ENCODE measurements at places on chromosomes 7 and 10.

DNA sequence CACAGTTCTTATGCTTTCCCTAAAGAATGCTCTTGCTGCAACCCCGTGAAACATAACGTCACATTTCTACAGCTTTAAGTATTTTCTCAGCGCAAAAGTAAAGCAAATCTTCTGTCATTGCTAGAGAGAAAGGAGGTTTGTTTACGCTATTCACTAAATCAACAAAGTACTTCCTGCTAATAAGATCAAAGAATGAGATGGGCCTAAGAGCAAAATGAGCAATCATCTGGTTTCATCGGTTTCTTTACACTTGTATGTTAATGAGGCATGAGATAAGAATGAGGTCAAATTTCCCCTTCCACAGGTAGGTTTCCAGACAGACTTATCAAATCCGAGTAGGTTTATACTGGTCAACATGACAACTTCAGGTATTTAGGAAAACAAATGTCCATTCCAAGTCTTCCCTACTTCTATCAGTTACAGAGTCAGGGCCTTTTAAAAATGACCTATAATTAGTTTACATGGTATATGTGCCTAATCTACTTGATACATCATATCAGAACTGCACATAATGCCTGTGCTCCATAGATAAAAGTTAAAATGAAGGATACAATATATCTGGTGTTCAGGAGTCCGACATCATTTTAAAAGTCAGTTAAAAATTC lies 8.4 kb downstream of the USP6NL start:
- no peak for DNase-seq

DNA sequence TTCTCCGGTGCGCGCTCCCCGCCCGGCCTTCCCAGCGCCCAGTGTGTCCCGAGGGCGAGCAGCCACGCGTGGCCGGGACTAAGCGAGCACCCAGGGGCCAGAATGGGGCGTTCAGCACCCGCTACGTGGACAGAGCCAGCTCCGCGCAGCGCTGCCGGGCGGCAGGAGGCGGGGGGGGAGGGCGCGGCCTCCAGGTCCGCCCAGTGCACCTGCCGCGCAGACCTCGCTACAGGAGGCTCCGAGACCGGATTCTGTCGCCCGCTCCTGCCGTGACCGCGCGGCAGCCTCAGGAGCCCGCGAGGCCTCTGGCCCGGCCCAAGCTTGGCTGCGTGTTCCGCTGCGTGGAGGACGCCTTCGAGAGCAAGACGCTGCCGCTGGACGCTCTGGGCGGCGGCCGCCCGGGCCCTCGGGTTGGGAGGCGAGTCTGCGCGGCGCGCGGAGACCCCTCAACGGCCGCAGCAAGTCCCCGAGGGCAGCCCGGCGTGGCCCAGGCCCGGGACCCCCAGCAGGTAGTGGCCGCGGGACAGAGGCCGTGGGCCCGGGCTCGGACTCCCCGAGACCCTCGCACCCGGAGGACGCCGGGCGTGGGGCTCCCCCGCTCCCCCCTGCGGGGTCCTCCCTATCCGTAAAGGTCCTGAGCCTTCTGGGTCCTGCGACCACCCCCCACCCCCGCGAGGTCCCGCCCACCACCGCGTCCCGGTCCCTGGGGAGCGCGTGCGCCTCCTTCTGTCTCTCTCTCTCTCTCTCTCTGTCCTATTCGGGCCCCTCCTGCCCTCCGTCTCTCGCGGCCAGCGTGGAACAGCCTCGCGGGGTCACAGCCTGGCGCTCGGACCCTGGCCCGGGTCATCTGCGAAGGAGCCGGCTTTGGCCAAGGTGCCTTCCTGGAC lies 904 bp upstream of the DPYSL4 start:
- peak; percentile 44 for DNase-seq

DNA sequence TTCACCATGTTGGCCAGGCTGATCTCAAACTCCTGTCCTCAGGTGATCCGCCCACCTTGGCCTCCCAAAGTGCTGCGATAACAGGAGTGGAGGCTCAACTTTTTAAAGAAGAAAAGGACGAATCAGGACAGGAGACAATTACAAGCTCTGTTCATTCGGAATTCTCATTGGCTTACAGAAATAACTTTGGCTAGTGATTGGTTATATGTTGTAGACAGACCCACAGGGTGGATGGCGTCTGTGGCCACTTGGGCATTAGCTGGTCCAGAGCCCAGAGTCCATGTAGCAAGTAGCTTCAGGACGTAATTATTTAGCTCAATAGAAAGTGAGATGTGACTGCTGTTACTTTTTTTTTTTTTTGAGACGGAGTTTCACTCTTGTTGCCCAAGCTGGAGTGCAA lies 160.5 kb upstream of the TNRC18 start:
- DNase-seq = no peak

- no peak for DNase-seq
These were observed 12.0 kb downstream of the KPNA7 start for GRCh38 chr7:99195867-99196266.

DNA sequence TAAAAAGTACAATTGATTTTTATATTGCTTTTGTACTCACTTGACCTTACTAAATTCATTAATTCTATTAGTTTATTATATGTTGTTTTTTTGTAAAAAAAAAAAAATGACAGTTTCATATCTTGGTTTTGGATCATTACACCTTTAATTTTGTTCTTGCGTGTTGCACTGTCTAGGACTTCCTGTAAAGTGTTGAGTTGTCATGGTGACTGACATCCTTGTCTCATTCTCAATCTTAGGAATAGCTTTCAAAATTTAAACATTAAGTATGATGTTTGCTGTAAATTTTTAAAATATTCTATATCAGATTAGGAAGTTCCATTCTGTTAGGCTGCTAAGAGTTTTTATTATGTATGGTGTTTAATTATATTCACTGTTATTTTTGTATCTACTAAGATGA lies 139.1 kb downstream of the ARHGAP12 start:
- DNase-seq = no peak

DNA sequence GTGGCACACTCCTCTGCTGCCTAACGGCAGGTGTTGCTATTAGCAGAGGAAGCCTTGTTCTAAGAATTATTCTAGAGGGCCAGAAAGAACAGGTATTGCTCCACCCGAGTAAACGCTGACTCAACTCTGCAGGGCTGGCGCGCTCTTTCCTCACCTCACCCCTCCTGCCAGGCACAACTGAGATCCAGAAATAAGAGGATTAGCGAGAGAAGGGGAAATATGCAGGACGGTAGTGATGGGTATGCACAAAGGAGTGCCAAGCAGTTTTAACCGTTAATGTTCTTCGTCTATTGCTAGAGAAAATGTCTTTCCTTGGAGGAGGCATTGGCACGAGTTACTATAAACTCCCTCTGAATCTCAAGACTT lies 369 bp upstream of the SCIN start:
- DNase-seq = no peak

DNA sequence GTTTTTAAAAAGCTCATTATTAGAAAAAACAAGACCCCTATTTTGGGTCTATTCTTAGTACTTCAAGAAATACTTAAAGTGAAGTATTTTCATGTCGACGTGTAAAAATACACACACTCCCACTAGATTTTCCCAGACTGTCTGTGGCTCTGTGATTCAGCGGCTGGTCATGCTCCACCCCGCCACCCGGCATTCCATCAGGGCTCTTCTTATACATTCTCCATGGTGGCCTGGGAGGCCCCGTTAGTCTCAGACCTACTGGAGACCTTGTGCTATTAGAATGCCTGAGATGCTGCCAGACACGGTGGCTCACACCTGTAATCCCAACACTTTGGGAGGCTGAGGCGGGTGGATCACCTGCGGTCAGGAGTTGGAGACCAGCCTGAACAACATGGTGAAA lies 13.1 kb downstream of the TECPR1 start:
- DNase-seq = no peak

GRCh38 chr10:109780997-109781396 lies 142.3 kb downstream of the XPNPEP1 start:
- DNase-seq = no peak

DNA sequence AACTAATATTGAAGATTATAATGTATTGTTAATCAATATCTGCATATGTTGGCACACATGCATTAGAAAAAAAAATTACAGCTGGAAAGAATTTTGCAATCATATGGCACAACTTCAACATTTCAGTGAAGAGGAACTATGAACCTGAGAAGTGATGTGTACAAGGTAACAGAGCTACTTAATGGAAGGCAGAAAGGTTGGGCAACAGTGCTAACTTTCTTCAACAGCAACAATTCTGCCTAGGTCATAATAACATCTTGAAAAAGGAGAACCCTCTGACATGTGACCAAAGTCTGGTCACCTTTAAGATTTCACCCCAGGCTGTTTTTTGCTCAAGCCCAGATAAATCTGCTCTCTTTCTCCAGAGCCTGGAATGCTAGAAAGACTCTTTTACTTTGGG lies 47.9 kb upstream of the SKAP2 start:
- no peak for DNase-seq

DNA sequence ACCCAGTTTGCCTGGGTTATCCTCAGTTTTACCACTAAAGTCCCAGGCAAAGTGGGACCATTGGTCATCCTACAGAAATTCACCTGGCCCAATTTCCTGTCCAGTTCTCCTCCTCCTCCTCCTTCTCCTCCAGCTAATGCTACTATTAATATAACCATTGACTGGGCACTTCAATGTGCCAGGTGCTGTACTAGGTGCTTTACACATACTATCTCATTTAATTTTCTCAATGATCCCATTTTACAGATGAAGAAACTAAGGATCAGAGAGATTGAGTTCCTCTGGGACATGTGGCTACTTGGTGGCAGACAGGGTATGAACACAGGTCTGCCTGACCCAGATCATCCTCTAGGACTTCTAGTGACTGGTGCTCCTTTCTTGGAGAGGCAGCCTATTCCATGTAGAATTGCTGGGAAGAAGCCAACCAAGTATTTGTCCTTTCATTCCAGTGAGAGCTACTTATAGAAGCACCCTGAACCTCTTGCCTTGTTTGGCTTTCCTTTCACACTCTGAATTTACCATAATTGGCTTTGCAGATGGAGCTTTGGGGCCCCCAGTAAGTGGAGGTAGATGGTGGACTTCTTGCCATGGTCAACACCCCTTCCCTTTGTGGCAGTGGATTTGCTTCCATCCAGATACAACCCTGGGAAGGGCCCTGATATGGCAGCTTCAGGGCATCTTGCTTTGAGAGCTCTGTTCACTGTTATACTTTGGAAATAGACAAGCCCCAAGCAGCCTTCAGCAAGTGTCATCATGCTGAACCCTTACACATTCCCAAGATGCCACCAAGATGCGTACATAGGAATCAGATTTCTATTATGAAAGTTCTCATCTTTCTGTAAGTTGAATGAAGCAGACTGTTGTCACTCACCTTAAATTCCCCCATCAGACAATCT lies 78.7 kb downstream of the MYOF start:
- DNase-seq = no peak

DNA sequence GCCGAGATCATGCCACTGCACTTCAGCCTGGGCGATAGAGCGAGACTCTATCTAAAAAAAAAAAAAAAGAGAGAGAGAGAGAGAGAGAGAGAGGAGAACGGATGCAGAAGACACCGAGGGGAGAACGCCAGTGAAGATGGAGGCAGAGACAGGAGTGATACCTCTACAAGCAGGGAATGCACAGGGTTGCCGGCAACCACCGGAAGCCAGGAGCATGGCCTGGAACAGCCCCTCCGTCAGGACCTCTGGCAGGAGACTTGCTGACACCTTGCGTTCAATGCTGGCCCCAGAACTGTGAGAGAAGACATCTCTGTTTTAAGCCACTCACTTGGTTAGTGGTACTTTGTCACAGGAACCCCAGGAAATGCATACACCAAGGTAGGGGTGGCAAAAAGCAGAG lies 38.1 kb upstream of the DUSP5 start:
- DNase-seq = no peak

DNA sequence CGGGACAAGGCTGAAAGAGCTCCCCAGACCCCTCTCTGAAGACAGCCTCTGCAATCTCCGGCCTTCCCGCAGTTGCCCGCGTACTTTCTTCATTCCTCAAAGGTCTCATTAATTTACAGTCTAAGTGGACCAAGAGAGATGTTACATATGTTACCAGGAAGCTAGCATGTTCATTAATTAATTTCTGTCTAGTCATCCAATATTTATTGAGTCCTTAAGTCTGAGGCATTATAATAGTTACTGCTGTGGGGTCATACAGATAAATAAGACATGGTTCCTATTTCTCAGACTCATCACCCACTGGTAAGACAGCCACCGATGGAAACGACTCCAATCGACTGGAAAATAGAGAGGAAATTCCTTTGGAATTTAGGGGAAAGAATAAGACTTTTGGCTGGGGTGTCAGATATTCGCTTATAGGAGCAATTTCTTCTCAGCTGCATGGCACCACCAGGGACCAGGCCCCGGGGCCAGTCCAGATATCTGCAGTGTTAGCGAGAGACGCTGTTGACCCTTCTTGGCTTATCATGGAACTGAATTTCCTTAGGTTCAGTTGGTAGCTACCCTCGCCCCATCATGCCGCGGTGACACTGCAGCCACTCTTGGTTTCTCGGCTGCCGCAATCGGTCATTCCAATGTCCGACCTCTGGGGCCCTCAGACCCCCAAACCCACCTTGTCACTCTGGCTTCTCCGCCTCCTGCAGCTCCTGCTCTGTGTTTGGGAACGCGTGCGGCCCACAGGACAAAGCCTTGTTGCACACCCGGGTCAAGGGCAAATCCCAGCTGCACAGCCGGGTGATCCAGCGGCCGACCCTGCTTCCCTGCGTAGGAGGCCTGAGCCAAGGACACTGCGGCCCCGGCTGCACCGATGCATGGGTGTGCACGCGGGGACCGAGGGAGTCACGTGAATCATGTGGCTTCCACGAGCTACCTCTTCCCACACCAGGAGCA lies 383.2 kb downstream of the DNAJB6 start:
- DNase-seq = no peak

DNA sequence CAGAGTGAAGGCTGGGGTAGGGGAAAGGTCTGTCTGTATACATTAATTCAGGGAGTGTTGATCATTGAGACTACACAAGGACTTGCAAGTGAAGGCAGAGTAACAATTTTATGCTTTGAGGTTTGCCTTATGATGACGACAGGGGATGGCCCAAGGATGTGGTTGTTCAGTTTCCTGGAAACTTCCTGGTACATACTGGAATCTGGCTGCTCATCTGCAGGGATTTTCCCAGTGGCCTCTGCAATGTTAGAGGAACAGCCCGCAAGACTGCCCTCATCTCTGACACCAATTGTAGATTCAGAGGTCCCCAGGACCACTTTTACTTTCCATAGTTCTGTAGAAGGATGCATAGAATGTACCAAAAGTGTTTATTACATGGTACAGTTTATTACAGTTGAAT lies 189.6 kb downstream of the TMEM178B start:
- no peak for DNase-seq

GRCh38 chr7:101605611-101606497 lies 23.2 kb downstream of the MYL10 start:
- DNase-seq = no peak

Data from effector CD4-positive, alpha-beta T cell (primary cell).